Activated CD4-positive, alpha-beta T cell treated with anti-CD3 and anti-CD28 coated beads, Interleukin-2, amount 10 ng/mL, durations not matched to agents 7 days and 5 days (primary cell): ENCODE measurements at places on chromosomes 1 and 21. TPM values are rescaled to one million over a fixed set of nuclear protein-coding genes. Genes with fewer than 3 reads are reported as not detected.

Gene COL18A1
- 2.8 TPM for total RNA-seq

Gene MNDA
- total RNA-seq = not detected

Gene GNAT2
- total RNA-seq = not detected

Gene ERG
- not detected for total RNA-seq

Gene LORICRIN
- not detected for total RNA-seq

Gene FRRS1
- 2.1 TPM for total RNA-seq

GRCh38 chr21:29301691-29302090 is 3.0 kb downstream of the BACH1 start:
- no peak overlapping the region for H3K4me3 ChIP-seq
- no peak for DNase-seq
- no peaks in the 10 kb centered on the region for H3K27me3 ChIP-seq
- H3K27ac ChIP-seq = no peak overlapping the region
- peaks cover 59% of the 10 kb centered on the region for H3K4me1 ChIP-seq
- H3K36me3 ChIP-seq = peaks cover 10% of the 10 kb centered on the region

GRCh38 chr1:194078765-194079164 is 892.4 kb upstream of the B3GALT2 start:
- DNase-seq = no peak
- H3K36me3 ChIP-seq = peaks cover 2% of the 10 kb centered on the region
- H3K4me1 ChIP-seq = no peaks in the 10 kb centered on the region
- H3K27me3 ChIP-seq = no peaks in the 10 kb centered on the region
- no peak overlapping the region for H3K4me3 ChIP-seq
- H3K27ac ChIP-seq = no peak overlapping the region

GRCh38 chr1:45787905-45788304 is 15.5 kb upstream of the MAST2 start:
- no peak for DNase-seq
- peaks cover 21% of the 10 kb centered on the region for H3K4me1 ChIP-seq
- peaks cover 2% of the 10 kb centered on the region for H3K36me3 ChIP-seq
- peaks cover 28% of the 10 kb centered on the region for H3K27me3 ChIP-seq

- peaks cover 17% of the 10 kb centered on the region for H3K36me3 ChIP-seq
- H3K27me3 ChIP-seq = no peaks in the 10 kb centered on the region
- no peaks in the 10 kb centered on the region for H3K4me1 ChIP-seq
- H3K27ac ChIP-seq = no peak overlapping the region
- H3K4me3 ChIP-seq = no peak overlapping the region
Measured at GRCh38 chr1:235806123-235806522, 60.6 kb downstream of the LYST start.

DNA sequence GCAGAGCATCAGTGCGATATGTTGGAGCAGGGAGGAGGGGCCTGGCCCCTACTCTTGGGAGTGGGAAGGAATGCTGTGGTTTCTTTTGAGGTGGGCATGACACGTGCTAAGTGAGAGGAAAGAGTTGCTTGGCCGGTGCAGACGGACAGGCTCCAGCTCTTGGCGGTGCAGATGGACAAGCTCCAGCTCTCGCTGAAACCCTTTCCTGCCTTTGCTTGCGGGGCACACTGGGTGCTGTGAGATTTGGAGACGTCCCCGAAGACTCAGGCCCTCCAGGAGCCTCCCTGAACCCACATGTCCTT is 15.9 kb downstream of the PDXK start:
- no peak overlapping the region for H3K27ac ChIP-seq
- peaks cover 3% of the 10 kb centered on the region for H3K36me3 ChIP-seq
- peaks cover 46% of the 10 kb centered on the region for H3K4me1 ChIP-seq
- H3K4me3 ChIP-seq = no peak overlapping the region

DNA sequence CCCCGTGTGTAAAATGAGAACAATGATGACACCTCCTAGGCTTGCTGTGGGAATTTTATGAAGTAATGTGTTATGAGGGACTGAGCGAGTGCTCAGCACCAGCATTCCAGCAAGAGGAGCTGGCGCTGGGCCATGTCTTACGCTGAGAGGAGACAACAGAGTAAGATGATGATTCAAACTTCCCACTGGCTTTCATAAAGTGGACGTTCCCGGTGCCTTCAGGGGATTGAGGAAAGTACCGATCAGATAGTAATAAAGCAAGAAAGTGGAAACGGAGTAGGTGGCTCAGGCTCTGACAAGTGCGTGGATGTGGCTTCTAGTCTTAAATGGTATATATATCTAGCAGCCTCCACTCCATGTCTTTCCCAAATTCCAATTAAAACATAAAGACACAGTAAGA is 23.8 kb downstream of the EPHA10 start:
- peaks cover 30% of the 10 kb centered on the region for H3K27me3 ChIP-seq
- no peak overlapping the region for H3K4me3 ChIP-seq
- no peaks in the 10 kb centered on the region for H3K36me3 ChIP-seq
- H3K27ac ChIP-seq = no peak overlapping the region

DNA sequence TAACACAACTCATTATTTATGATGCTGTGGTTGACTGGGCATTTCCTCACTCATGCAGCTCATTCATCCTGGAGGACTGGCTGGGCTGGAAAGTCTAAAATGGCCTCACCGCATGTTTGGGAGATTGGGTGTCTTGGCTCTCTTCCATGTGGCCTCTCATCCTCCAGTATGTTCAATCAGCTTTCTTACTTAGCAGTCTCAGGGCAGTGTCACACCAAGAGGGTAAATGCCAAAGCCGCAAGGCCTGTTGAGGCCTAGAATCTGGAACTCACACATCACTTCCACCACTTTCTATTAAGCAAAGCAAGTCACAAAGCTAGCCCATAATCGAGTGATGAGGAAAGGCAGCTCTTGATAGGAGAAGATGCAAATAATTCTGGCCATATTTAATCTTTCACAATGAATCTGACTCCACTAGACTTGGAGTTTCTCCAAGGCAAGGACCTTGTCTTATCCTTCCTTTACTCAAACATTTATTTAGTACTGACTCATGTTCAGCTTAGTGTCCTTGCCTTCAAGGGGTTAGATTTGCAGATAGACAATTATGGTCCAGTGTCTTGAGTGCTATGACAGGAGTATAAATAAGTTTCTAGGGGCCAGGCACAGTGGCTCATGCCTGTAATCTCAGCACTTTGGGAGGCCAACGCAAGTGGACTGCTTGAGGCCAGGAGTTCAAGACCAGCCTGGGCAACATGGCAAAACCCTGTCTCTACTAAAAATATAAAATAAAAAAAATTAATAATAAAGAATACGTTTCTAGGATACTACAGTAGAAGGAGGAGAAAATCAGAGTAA is 45.1 kb downstream of the TMEM53 start:
- H3K27me3 ChIP-seq = no peaks in the 10 kb centered on the region
- no peak for DNase-seq
- no peak overlapping the region for H3K4me3 ChIP-seq

DNA sequence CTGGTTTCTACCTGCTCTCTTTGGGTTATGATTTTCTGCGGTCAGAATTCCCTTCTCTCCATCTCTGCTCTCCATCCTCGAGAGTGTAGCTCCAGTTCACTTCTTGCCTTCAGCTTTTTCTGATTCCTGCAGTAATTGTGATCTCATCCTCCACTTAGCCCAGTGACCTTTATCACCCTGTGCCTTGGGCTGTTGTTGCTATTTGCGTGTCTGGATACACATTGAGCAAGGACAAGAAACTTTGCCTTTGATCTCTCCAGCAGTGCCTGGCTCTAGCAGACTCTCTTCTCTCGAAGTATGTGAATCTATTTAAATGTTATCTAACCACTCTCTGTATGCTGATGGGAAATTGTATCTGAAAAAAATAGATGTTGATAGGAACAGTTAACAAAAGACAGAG is 76.4 kb upstream of the MARK1 start:
- peaks cover 9% of the 10 kb centered on the region for H3K27me3 ChIP-seq
- DNase-seq = no peak
- no peaks in the 10 kb centered on the region for H3K4me1 ChIP-seq
- H3K4me3 ChIP-seq = no peak overlapping the region
- H3K36me3 ChIP-seq = no peaks in the 10 kb centered on the region

DNA sequence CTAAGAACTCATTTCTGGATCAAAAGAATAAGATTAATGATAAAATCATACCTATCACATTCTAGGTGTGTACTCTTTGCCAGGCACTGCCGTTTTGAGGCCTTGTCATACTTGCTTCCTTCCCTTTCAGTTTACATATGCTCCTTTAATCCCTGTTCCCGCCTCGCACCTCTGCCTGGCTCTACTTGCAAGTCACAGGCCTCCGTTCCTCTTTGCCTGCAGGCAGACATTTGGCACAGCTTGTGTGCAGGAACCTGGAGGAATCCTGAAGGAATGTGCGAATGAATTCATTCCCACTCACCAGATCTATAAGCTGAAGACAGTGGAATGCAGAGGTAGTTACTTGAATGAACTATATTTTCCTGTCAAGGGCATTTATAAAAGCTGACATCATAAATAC is 13.8 kb downstream of the WLS start:
- no peak for DNase-seq
- H3K36me3 ChIP-seq = no peaks in the 10 kb centered on the region
- peaks cover 2% of the 10 kb centered on the region for H3K27me3 ChIP-seq
- H3K27ac ChIP-seq = no peak overlapping the region

DNA sequence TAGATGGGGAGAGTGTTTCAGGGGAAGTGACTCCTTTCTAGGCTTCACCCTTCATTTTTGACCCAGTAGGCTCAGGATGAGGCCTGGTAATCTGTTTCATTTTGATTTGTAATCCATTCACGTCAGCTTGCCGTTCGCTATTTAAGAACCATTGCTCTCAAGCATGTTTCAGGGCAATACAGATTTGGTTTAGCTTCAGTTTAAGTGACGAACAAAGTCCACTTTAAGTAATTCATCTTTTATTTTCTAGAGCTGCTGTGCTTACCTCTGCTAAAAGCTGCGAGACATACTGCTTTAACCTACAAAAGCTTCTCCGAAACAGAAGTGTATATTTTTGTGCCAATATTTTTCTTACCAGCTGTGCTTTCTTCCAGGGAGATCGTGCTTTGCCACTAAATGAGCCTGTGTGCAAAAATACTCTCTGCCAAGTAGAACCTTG is 8.9 kb upstream of the FMO3 start:
- no peaks in the 10 kb centered on the region for H3K4me1 ChIP-seq
- no peak overlapping the region for H3K4me3 ChIP-seq
- peaks cover 5% of the 10 kb centered on the region for H3K27me3 ChIP-seq
- no peak overlapping the region for H3K27ac ChIP-seq

DNA sequence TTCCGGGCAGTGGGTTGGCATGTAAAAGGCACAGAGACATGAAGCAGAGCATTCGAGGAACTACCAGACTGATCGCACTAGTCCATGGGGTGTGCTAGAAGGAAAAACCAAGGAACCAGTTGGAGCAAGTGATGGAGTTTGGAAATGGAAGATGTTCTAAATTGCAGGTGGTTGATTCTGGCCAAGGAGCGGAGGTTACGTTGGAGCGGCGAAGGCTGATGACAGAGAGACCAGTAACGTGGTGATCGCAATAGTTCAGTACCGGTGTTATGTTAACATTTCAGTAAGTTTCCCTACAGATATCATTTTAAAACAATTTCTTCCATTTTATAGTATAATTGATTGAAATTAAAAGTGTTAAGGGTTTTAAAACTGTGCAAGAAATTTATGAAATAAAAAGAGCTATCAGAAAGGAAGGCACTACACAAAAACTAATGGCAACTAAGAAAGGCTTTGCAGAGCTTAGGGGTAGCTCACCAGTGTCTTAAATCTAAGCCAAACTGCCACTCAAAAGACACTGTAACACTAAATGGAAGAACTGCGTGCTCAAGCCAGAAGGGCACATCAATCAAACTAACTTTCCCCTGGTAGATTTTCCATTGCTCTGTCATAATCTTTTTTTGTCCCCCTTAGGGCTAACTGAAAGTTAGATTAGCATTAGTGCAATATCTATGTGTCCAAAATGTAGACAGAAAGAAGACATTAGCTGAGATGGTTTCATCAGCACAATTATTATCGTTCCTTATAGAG is 11.3 kb upstream of the HEATR1 start:
- H3K27ac ChIP-seq = no peak overlapping the region
- DNase-seq = no peak
- peaks cover 44% of the 10 kb centered on the region for H3K27me3 ChIP-seq
- H3K36me3 ChIP-seq = no peaks in the 10 kb centered on the region
- H3K4me1 ChIP-seq = no peaks in the 10 kb centered on the region
- H3K4me3 ChIP-seq = no peak overlapping the region

GRCh38 chr1:183636334-183636682 is 725 bp upstream of the ARPC5 start:
- peaks cover 35% of the 10 kb centered on the region for H3K36me3 ChIP-seq
- H3K27ac ChIP-seq = peak overlapping the region; percentile 99
- H3K4me1 ChIP-seq = peaks cover 29% of the 10 kb centered on the region
- peak overlapping the region; percentile 100 for H3K4me3 ChIP-seq

- peak overlapping the region; percentile 44 for H3K27ac ChIP-seq
- peaks cover 67% of the 10 kb centered on the region for H3K4me1 ChIP-seq
- peak; percentile 50 for DNase-seq
- H3K27me3 ChIP-seq = no peaks in the 10 kb centered on the region
- peaks cover 42% of the 10 kb centered on the region for H3K36me3 ChIP-seq
Measured at GRCh38 chr21:37398697-37399096, 32.1 kb downstream of the DYRK1A start.

GRCh38 chr1:42713293-42713692 is 26.7 kb downstream of the CLDN19 start:
- peak overlapping the region; percentile 42 for H3K27ac ChIP-seq
- H3K27me3 ChIP-seq = no peaks in the 10 kb centered on the region
- H3K36me3 ChIP-seq = peaks cover 74% of the 10 kb centered on the region
- peaks cover 9% of the 10 kb centered on the region for H3K4me1 ChIP-seq

GRCh38 chr1:201628490-201628889 is 89.6 kb downstream of the NAV1 start:
- no peak overlapping the region for H3K4me3 ChIP-seq
- H3K4me1 ChIP-seq = no peaks in the 10 kb centered on the region
- no peak for DNase-seq

GRCh38 chr1:12031039-12031980 is 12.0 kb downstream of the MIIP start:
- H3K4me3 ChIP-seq = no peak overlapping the region
- H3K27ac ChIP-seq = no peak overlapping the region
- DNase-seq = peak; percentile 53
- no peaks in the 10 kb centered on the region for H3K27me3 ChIP-seq
- peaks cover 11% of the 10 kb centered on the region for H3K36me3 ChIP-seq

DNA sequence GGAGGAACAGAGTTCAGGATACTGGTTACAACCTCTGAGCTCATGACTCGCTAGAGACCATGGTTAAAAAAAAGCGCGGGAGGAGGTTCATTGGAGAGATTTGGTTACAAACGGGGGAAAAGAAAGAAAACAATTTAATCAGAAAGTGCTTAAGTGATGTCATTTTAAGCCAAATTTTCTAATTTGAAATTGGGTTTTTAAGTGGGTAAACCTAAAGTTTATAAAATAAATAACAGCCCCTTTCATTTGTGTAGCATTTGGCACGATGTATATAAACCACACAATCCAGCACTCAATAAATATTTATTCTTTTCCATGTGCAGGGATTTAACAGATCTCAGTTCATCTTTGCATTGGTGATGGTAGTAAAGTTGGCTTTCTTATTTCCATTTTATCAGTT is 7.0 kb upstream of the DPT start:
- H3K27me3 ChIP-seq = peaks cover 9% of the 10 kb centered on the region
- DNase-seq = no peak
- no peaks in the 10 kb centered on the region for H3K4me1 ChIP-seq
